Prostate gland (tissue), 2 donors: ENCODE measurements at places on chromosomes 7 and 10.

DNA sequence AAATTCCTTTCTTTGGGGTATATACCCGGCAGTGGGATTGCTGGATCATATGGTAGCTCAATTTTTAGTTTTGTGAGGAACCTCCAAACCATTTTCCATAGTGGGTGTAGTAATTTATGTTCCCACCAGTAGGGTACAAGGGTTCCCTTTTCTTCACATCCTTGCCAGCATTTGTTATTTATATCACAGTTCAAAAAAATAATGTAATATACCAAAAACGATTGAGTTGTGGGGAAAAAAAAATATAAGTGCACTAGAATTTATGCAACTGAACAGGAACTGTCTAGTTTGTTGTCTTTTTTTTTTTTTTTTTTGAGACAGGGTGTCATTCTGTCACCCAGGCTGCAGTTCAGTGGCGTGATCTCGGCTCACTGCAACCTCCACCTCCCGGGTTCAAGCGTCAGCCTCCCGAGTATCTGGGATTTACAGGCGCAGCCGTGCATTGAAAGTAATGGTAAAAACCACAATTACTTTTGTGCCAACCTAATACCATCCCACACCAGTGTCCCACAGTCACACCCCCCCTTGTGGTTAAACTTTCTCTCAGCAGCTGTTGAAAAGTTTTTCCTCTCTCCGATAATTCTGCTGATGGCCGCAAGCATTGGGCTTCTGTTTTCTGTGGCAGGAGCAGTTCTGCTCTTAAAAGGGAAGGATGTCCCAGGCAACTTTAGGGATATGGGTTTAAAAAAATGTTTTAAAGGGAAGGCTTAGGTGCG, 6.8 kb upstream of the LAT2 start:
- peak; percentile 38 for DNase-seq

- DNase-seq, result no peak
These were observed 37.7 kb upstream of the IKZF1 start for GRCh38 chr7:50266635-50267386.

DNA sequence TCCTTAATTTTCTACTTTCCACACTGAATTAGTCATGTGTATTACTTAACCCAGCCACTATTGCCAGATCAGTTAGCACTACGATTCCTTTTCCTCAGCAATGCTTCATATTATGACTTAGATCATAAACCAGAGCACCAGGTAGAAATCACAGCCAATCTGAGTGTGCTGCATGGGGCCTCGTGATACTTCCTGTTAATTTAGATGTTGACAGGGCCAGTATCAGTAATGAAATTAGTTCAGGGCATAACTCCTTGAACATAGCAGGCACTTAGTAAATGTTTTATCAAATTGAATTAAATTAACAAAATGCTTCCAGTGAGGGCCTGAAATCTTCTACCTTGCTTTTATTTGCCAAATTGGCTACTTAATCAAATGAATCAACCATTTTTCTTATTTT, 169.3 kb upstream of the LRGUK start:
- no peak for DNase-seq

GRCh38 chr10:18449611-18450026, 201.8 kb downstream of the NSUN6 start:
- no peak for DNase-seq

GRCh38 chr10:14276210-14276609, 54.5 kb downstream of the FRMD4A start:
- DNase-seq, result no peak

DNA sequence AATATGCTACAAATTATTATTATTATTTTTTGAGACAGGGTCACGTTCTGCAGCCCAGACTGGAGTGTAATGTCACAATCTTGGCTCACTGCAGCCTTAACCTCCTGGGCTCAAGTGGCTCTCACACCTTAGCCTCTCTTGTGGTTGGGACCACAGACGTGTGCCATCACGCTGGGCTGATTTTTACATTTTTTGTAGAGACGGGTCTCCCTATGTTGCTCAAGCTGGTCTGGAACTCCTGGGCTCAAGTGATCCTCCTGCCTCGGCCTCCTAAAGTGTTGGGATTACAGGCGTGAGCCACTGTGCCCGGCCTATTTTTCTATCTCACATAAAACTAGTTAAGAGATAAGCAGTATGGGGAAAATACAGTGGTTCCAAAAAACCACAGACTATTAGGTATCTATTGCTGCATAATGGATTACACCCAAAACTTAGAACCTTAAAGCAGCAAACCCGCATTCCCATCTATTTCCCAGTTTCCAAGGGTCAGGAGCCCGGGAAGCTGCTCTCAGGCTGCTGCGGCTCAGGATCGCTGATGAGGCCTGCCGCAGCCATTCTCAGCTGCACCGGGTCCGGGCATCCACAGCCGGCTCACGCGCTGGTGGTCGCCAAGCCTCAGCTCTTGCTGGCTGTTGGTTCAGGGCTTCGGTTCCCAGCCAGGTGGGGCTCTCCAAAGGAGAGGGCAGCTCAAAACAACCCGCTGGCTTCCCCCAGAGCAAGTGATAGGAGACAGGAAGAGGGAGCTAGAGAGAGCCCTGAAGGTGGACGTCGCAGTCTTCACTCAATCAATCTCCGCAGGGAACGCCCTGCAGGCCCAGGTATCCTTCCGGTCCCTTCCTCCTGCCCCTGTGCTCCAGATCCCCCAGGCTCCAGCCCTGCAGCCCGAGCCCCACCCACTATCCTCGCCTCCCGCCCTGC, 128.2 kb downstream of the UBE2H start:
- peak; percentile 60 for DNase-seq

DNA sequence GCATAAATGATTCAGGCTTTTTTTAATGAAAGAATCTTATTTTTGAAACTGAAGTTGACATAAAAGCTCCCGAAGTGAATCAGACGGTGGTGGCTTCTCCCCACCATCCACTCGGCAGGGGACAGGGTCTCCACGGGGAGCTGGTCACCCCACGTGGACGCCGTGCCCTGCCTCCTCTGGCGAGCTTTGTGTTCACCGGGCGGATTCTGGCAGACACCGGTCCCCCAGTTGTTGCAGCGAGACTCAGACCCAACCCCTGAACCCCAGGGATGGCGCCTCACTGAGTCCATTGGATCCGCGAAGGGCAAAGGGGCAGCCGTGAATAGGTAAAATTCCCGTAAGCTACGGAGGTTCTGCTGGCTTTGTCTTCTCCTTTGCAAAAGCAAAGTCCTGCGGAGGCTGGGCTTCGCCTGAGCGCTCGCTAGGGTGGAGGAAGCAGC, 38.4 kb downstream of the PTPRN2 start:
- no peak for DNase-seq

DNA sequence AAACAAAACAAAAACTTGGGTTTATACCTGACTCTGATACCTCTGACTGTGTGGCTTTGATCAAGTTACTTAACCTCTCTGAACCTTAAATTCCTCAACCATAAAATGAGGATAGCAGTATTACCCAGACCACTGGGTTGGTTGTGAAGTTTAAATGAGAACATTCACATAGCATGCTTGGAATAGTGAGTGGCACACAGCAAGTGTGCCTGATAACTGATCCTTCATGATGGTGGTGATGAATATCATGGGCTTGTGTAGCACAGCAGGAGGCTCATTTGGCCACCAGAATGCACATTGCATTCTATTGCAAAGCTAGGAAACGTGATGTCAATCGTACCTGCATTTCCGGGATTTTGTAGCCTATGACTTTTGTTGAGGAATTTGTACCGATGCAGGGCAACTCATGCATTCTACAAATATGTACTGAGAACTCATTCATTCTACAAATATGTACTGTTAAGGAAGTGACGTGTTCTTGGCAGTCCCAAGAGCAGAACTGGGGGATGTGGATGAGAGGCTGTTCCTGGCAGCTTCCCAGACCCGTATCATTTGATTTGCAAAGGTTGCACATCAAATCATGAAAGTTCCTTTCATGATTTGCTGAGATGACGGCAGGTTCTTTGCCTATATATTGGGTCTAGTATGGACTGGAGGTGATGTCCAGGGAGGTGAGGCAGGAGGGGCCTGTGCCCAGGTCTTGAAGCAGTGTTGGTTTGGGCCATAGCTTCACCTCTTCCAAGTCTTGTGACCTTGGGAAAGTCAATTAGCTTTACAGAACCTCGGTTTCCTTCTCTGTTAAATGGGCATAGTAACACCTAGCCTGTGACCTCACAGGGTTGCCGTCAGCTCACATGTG, 94.6 kb upstream of the SMNDC1 start:
- no peak for DNase-seq

- no peak for DNase-seq
These were observed 42.0 kb downstream of the MYL10 start for GRCh38 chr7:101586906-101587677.

DNA sequence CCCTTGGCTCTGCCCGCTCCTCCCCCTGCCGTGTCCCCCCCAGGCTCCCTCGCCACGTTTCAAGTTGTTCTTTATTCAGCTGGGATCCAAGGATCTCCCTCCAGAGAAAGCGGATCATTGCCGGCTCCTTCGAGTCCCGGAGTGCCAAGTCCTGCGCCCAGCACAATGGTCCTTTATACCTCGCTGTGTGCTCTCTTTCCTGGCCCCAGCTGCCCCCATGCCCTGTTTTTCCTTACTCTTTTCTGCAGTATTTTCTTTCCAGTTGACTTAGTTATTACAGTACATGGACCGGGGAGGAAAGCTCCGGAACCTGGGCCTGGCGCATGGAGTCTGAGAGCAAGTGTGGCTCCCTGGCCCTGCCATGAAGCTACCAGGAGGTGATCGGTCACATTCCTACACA, 88.1 kb upstream of the KMT2C start:
- DNase-seq, result no peak

GRCh38 chr7:102874166-102874829, 38.5 kb upstream of the LRRC17 start:
- DNase-seq, result no peak

- no peak for DNase-seq
These were observed 305.6 kb upstream of the FZD1 start for GRCh38 chr7:90958647-90959046.

- DNase-seq, result no peak
These were observed 39.1 kb downstream of the LRRTM3 start for GRCh38 chr10:66964946-66965345.
